Right atrium auricular region (tissue), 2 donors: ENCODE measurements at places on chromosomes 1 and 21. TPM values are rescaled to one million over a fixed set of nuclear protein-coding genes. Genes with fewer than 3 reads are reported as not detected.

DNA sequence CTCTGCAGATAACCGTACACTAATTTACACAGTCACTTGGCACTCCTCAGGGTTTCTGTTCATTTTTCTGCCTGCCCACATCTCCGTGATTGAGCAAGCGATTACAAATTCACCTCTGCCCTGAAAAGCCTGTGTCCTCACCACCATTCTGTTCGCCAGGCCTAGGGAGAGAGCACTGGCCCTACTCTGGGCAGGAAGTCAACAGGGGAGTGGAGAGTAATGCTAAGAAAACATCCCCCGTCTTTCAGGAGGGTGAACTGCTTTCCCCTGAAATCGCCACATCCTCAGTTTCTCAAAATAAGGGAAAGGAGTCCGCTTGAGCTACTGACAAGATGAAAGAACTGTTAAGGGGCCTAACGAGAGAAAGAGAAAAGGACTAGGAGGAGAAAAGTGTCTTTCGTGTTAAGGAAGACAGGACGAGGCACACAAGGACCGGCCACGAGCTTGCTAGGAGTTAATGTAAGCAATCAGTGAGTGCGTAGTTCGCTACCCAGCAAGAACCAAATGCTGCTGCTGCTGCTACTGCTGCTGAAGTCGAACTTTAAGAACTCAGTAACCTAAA is 632 bp downstream of the PEX19 start:
- no peak for DNase-seq

- no peak for DNase-seq
Observed at GRCh38 chr1:94677714-94678113, 136.2 kb upstream of the F3 start.

Gene PLA2G2A
- 1,320 TPM for total RNA-seq

- DNase-seq: no peak
Observed at GRCh38 chr1:67188137-67188536, 21.9 kb downstream of the IL23R start.

GRCh38 chr1:18316764-18317163 is 164.0 kb upstream of the KLHDC7A start:
- DNase-seq: no peak

- DNase-seq: no peak
Observed at GRCh38 chr1:230408971-230409370, 17.2 kb downstream of the PGBD5 start.
